ENCODE measurements at places on chromosomes 16 and 17. TPM values are rescaled to one million over a fixed set of nuclear protein-coding genes. Genes with fewer than 3 reads are reported as not detected.

SERPINF2 gene
- total RNA-seq, result not detected

CLEC18A gene
- 0.32 TPM for total RNA-seq

PPY gene
- not detected for total RNA-seq

KRTAP9-8 gene
- total RNA-seq, result not detected

CDRT4 gene
- 4.0 TPM for total RNA-seq

SPATA32 gene
- not detected for total RNA-seq

SLC6A2 gene
- total RNA-seq, result not detected

CAPNS2 gene
- total RNA-seq, result 1.2 TPM

MYOCD gene
- total RNA-seq, result 5.2 TPM

KRT9 gene
- total RNA-seq, result not detected

EVPLL gene
- total RNA-seq, result not detected

PIRT gene
- not detected for total RNA-seq

RUNDC3A gene
- total RNA-seq, result 0.59 TPM

MYH2 gene
- 0.97 TPM for total RNA-seq

ADAT1 gene
- total RNA-seq, result 80.5 TPM

UNKL gene
- 14.3 TPM for total RNA-seq

TK1 gene
- total RNA-seq, result 45.9 TPM

ITGB3 gene
- 88.1 TPM for total RNA-seq

SLC35G6 gene
- not detected for total RNA-seq

CDC27 gene
- total RNA-seq, result 92.3 TPM

ANKRD40CL gene
- not detected for total RNA-seq

SCNN1G gene
- not detected for total RNA-seq

GUCY2D gene
- not detected for total RNA-seq

PYDC1 gene
- not detected for total RNA-seq

OMG gene
- not detected for total RNA-seq

NAGS gene
- total RNA-seq, result 1.5 TPM

OR3A2 gene
- not detected for total RNA-seq

ALOX12B gene
- total RNA-seq, result not detected

PRSS8 gene
- total RNA-seq, result not detected

CCL11 gene
- not detected for total RNA-seq

APOH gene
- total RNA-seq, result not detected

CX3CL1 gene
- total RNA-seq, result under 0.01 TPM

SBK1 gene
- total RNA-seq, result not detected

FOXL1 gene
- 1.8 TPM for total RNA-seq

BAIAP3 gene
- total RNA-seq, result 0.89 TPM

TBC1D3B gene
- total RNA-seq, result 0.92 TPM

SOCS1 gene
- 8.4 TPM for total RNA-seq

KRT34 gene
- 0.89 TPM for total RNA-seq

KRTAP9-4 gene
- not detected for total RNA-seq

PPP1R1B gene
- not detected for total RNA-seq

TP53TG3B gene
- not detected for total RNA-seq

TNFRSF17 gene
- total RNA-seq, result not detected

PPM1E gene
- under 0.01 TPM for total RNA-seq

KLHL10 gene
- total RNA-seq, result 0.28 TPM

PLD6 gene
- 1.8 TPM for total RNA-seq

TMIGD1 gene
- not detected for total RNA-seq

CES5A gene
- not detected for total RNA-seq

YBX2 gene
- not detected for total RNA-seq

KRTAP4-5 gene
- not detected for total RNA-seq

BFAR gene
- total RNA-seq, result 80.2 TPM

ASPHD1 gene
- 12.5 TPM for total RNA-seq

COX11 gene
- 52.5 TPM for total RNA-seq

CCL4 gene
- not detected for total RNA-seq

QRICH2 gene
- 4.8 TPM for total RNA-seq

APPBP2 gene
- total RNA-seq, result 59.1 TPM

All from smooth muscle cell of the umbilical artery (primary cell).